Progenitor cell of endocrine pancreas (in vitro differentiated cells): ENCODE measurements at places on chromosomes 1 and 21.

DNA sequence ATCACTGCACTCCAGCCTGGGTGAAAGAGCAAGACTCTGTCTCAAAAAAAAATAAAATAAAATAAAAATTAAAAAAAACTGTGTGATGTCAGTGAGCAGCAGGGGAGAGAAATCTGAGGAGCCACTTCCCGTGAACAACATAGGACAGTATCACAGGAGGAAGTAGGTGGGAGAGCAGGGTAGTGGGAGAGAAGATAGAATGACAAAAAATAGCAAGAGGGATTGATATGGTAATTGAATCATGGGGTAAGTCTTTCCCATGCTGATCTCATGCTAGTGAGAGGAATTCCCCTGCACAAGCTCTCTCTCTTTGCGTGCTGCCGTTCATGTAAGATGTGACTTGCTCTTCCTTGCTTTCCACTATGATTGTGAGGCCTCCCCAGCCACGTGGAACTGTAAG lies 81.6 kb upstream of the PBX1 start:
- DNase-seq, result no peak

- no peak for DNase-seq
Observed at GRCh38 chr1:37944086-37944763, 2.6 kb downstream of the INPP5B start.

DNA sequence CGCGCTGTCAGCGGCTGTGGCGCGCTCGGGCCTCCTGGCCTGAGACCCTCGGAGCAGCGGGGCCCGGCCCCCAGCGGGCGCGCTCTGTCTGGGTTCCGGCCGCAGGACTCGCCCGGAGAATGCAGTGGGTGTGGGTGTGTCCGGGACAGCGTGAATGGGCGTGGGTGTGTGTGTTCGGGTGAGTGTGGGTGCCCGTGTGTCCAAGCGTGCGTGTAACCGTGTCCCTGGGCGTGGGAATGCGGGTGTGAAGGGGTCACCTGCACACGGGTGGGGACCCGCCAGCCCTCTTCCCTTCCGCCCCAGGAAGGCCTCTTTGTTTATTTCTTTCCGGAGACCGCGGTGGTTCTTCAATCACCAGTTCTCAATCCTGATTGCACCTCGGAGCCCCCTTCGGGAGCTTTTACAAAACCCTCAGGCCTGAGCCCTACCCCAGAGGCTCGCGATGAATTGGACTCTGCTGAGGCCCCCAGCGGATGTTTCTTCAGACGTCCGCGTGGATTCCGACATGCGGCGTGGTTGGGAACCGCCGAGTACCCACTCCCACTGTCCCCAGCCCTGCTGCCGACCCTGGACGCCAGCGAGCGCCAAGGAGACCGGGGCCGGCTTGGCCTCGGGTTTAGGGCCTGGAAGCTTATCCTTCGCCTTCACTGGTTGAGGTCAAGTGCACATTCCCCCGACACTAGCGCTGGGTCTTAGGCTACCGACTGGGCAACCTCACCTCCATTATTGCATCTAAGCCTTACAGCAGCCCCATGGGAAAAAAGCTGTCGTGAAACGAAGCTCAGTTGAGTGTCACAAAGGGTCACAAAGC lies 19.3 kb downstream of the SERTAD4 start:
- no peak for DNase-seq

DNA sequence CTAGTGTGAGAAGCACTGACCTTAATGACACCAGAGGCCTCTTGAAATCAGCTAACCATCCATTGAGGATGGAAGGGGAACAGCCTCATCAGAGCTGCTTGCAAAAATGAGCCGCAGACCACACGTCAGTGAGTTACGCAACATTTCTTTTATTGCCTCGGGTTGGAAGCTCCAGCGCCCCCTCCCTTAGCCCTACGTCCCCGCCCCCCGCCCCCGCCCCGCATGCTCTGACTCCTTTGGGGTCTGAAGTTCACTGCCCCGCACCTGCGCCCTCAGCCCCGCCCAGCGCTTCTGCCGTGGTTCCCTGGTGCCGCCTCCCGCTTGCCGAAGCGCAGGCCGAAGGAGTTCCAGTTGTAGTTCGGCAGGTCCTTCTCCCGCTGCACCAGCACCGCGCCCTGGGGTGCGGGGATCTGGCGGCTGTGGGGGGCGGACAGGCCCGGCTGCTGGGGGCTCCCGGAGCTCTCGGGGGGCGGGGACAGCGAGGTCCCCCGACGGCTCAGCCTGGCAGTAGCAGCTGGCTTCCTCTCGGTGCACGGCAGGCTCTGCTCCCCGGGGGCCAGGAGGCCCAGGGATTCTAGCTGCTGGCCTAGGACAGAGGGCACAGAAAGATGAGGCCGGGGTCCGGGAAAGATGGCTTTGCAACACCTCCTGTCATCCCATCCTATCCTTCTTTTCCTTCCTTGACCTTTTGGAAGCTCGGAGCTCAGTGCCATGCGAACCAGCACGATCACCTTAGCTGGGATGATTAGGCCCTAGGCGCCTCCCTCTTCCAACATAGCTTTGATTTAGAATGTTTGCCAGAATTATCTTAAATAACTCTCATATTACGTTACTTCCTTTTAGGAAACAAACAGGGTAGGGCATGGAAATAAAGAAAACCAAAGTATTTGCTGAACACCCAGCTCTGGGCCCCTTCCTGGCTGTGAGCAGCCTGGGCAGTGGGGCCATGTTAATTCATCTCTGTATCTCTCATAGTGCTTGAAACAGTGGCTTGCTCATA lies 5.8 kb downstream of the KISS1 start:
- peak; percentile 39 for DNase-seq

GRCh38 chr1:156885314-156885713 lies 8.2 kb upstream of the PEAR1 start:
- DNase-seq, result no peak

GRCh38 chr1:230501242-230501641 lies 75.1 kb upstream of the PGBD5 start:
- DNase-seq, result no peak

- no peak for DNase-seq
Observed at GRCh38 chr21:26064506-26064905, 106.1 kb downstream of the APP start.

DNA sequence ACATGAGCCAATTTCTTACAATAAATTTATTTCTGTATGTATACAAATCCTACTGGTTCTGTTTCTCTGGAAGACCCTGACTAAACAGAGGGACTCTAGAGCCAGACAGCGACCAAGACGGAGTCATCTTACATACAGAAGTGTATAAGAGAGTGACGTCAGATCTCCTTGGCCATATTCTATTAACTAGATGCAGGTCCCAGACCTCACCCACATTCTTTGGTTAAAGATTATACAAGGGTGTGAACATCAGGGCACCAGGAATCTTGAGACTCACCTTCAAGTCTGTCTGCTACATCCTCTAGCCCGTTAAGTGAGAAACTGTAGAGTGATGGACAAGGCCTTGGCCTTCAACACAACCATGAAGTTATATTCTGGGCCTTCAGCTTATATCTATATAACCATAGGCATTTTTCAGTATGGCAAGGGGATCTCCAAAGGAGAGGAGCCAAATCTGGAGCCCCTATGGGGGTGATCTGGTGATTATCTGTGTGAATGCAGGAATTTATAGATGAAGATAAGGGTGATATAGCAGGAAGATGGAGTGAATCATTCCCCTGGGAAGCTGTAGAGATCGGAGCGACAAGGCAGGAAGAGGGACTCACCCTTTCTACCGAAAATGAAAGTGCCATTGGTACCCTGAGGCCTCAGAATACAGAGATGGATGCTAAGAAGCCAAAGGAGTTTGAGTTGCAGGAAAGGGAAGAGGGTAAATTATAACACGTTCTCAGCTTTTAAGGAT lies 83.9 kb downstream of the ADAMTS1 start:
- no peak for DNase-seq

DNA sequence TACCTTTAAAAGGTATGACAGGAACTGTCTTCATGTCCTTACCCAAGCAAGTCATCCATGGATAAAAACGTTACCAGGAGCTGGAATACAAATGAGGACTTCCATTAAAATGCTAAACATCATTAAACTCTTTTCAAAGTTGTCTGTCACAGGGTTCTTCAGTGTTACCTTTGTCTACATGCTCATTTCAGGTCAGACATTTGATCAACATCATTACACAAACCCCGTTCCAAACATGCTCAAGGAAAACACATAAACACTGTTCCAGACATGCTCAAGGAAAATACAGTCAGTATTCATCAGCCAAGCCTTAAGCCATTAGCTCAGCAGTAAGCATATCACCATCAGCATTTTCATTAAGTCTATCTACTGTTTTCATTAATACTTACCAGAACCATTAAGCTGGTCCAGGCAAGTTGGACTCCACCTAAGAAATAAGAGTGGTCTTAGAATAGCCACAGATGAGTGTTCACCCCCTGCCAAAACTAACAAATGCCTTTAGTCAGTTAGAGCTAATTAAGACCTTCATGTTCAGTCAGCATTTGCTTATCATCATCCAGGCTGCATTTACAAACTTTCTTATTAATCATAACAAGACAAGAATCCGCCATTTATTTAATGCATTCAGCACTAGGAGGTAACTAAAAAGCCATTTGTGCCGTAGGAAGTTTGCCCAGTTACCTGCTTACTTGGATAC lies 2.2 kb downstream of the GAS5 start:
- no peak for DNase-seq

DNA sequence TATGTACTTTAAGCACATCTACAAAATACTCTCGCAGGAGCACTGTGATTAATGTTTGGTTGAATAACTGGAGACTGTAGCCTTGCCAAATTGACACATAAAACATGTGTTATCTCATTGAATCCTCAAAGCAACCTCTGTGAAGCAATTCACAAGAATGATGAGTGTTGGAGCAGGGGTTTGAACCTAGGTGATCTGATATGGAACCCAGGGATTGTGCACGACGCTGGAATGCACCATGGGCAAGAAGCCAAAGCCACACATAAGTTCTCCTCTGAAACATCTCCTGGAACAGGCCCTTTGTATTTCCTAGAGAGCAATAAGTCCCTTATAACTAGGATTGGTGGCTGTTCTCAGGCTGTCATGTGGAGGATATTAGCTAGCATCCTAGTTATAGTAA lies 124.6 kb upstream of the IVNS1ABP start:
- DNase-seq, result no peak

- DNase-seq, result no peak
Observed at GRCh38 chr1:229420224-229420623, 13.7 kb downstream of the ACTA1 start.

GRCh38 chr1:93842750-93843500 lies 36.1 kb downstream of the DNTTIP2 start:
- DNase-seq, result no peak

DNA sequence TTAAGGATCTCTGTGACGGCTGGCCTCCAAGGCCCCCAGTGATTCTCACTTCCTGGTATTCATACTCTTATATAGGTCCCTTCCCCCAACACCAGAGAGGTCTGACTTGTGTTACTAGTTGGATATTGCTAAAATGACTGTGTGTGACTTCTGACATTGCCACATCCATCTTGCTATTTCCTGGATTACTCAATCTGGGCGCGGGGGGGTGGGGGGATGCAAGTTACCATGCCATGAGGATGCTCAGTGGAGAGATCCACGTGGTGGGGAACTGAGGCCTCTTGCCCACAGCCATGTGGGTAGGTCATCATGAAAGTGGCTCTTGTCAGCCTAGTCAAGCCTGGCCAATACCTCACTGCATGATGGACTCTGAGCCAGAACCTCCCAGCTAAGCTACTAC lies 117.0 kb downstream of the UBE2U start:
- no peak for DNase-seq

DNA sequence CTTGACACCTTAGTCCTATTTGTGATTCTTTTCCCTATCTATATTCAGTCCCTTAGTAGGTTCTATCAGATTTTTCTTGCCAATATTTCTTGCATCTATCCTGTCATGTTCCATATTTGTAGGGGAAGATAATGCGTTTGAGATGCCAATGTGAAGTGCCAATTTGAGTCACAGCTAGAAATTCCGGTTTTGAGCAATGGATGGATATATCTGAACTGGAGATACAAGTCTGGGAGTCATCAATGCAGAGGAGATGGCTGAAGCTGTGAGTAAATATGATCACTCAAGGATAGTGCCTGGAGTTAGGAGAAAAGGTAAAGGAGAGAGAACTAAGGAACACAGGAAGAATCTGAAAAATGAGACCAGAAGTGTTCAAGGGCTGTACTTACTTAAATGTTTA lies 93.8 kb downstream of the COQ8A start:
- DNase-seq, result no peak

- DNase-seq, result no peak
Observed at GRCh38 chr1:6103854-6104530, 58.3 kb downstream of the KCNAB2 start.

DNA sequence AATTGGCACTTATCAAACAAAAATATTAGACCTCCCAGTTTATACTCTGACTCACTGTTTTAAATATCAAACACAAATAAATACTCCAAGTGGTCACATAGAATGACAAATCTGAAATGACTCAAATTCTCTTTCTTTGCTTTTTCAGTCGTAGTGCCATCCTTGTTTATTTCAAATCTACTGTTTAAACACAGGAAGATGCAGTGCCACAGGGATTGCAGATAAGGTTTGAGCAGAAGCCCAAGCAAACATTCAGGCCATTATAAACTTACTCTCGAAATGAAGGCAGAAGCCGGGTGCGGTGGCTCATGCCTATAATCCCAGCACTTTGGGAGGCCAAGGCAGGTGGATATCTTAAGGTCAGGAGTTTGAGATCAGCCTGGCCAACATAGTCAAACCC lies 255.4 kb upstream of the PLXNA2 start:
- DNase-seq, result no peak

- DNase-seq, result no peak
Observed at GRCh38 chr1:40622936-40623629, 42.4 kb downstream of the RIMS3 start.

DNA sequence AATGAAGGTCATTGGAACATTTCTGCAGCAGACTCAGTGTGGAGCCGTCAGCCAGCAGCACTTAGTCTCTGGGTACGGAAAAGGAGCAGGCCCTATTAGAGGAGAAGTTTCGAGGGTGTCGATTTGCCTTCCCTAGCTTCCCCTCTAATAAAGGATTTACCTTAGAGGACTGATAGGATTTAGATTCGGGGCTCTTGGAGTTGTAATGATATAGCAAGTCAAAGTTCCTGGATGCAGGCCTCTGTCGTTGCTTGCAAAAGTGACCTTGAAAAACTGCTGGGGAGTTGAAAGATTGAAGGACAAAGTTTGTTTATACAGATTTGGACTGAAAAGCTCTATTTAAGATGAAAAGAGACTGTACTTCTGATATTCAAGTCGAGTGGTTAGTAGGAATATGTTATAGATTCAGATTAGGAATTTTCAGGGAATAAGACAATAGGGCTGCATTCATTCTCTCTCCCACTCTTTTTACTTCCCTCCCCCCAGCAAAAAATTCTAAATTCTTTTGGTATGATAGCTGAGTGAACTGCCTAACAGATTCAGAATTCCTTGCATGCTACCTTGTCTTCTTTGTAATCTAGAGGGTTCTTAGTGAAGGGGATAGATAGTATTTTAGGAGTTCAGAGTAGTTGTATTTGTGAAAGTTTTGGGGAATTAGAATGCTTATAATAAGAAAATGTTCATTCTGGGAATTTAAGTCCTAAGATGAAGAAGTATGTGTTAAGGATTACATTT lies 19.2 kb downstream of the NFYC start:
- no peak for DNase-seq

DNA sequence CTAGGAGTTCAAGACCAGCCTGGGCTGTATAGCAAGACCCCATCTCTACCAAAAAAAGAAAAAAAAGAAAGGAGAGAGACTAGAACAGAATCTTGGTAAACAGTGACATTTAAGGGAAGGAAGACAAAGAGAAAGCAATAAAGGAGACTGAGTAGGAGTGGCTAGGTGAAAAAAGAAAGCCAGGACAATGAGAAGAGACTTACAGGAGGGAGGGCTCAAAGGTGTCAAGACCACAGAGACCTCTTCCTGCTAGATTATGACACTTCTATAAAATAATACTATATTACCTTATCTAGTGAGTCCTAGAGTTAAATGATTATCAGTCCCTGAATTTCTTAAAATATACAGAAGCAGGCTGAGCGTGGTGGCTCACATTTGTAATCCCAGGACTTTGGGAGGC lies 10.1 kb upstream of the EPRS1 start:
- DNase-seq, result no peak
